ENCODE measurements at places on chromosomes 3 and 15.

DNA sequence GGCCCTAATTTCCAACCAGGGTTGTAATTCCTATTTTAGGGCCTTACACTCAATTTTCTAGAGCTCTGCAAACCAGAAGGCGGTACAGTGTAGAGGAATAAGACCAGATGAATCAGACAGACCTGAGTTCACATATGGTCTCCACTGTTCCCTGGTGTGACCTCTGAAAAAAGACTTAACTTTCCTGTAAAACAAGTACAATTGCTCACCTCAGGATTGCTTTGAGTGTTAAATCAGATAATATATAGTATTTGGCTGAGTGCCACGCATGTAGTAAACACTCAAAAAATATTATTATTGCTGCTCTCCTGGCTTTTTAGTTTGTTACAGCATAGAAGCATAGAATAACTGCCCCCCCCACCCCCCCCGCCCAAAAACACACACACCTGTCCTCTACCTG lies 51.0 kb upstream of the STT3B start:
- DNase-seq, result no peak

- DNase-seq, result no peak
Observed at GRCh38 chr3:94524102-94524919, 461.4 kb downstream of the NSUN3 start.

GRCh38 chr3:184261270-184261853 lies at the start of gene CAMK2N2:
Gene CAMK2N2 (minus strand): TSS chr3:184261553. CDS start chr3:184261285, 268 bp downstream.
- peak; percentile 83 for DNase-seq

DNA sequence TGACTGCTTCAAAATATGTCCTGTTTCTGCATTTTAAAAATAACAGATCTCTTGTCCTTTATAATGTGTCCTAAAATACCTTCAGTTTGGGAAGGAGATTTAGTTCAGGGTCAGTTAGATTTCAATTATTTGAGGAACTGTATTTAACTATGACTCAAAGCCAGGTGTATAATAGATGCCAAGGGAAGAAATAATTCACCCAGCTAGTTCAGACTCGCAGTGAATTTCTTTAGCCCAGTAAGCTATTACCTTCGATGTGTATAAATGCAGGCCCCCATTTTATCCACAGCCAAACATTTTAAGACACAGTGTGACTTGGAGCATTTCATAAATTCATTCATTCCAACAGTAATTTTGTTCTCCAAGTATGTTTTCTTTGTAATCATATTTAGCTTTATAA lies 458.0 kb downstream of the ZNF385D start:
- DNase-seq, result no peak

DNA sequence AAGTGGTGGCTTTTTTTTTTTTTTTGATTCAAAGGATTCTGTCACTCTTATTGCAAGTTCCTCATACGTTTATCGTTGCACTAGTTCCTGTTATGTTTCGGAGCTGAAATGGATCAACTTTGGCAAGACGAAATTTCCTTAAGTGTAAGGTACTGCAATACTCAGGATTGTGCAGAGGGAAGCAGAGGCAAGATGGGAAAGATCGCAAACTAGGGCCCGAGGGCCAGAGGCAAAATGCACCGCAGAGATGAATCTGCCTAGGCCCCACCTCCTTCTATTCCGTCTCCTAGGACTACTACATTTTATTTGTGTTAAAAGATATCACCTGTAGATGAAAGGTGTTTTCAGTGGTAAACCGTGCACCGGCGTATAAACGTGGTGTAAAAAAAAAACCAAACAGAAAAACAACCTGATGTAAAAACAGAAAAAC lies 331 bp downstream of the RNU6-1 start:
- no peak for DNase-seq

DNA sequence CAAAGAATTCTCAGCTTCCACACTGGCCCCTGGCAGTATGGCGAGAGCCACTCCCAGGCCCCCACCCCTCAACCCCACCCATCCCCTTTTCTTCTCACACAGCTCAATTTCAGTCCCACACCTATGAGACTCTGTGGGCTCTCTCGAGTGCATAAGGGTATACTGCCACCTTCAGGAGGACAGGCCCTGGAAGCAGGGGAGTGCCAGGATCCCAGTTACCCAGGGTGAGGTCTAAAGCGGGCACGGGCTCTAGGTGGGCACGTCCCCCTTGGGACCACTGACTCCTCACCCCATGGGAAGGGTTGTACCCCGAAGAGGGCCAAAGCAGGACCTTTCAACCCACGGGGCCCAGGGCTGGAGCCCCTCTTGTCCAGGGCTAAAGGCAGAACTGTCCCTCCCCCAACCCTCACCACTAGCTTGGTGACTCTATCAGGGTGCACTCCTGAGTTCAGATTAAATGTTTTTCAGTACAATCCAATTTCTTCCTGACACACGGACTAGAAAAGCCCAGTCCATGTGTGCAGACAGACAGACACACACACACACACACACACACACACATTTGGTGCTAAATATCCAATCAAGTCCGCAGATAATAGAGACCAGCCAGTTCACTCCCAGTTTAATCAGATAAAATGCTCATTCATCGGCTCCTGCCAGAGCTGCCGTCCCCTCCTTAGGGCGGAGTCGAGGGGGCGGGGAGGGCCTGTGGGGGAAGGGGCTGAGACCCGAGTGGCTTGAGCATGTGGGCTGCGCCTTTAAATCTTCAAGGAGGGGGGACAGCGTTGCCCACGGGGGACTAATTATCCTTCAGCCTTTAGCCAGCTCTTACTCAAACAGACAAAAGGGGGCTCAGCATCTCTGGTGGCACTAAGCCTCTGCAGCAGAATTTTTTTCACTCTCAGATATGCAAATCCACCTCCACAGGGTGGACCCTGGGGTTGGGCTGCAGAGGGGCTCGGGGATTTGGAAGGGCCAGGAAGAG lies 59.3 kb downstream of the CYP11A1 start:
- peak; percentile 80 for DNase-seq

GRCh38 chr3:134486577-134487041 lies 752 bp downstream of the CEP63 start:
- no peak for DNase-seq

GRCh38 chr3:3998140-3998922 lies 199.1 kb downstream of the LRRN1 start:
- DNase-seq, result peak; percentile 15

GRCh38 chr3:49602877-49603411 lies 48.7 kb downstream of the BSN start:
- no peak for DNase-seq

GRCh38 chr3:177162742-177163141 lies 34.5 kb downstream of the TBL1XR1 start:
- no peak for DNase-seq

- DNase-seq, result no peak
Observed at GRCh38 chr15:66323312-66323928, 30.1 kb downstream of the DIS3L start.

- DNase-seq, result no peak
Observed at GRCh38 chr15:75030023-75030413, 6.6 kb downstream of the PPCDC start.

- DNase-seq, result no peak
Observed at GRCh38 chr3:126907557-126907956, 75.4 kb upstream of the PLXNA1 start.

DNA sequence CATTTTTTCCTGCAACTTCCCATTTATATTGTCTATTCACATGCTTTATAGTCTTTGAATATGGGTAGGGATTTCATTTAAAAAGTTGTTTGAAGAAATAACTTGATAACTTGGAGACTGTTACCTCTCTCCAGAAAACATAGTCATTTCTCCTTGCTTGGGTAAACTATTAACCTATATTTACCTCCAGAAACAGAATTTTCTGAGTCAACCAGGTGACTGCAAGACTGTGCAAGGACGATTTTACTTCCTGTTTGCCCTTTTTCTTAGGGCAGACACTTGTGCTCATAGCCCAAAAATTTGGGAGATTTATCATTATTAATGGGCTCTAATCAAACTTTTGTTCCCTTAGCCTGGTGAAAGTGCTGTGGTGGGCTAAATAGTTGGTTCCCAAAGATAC lies 14.3 kb upstream of the MOBP start:
- DNase-seq, result no peak

GRCh38 chr3:151357463-151357850 lies 27.1 kb downstream of the P2RY12 start:
- no peak for DNase-seq

DNA sequence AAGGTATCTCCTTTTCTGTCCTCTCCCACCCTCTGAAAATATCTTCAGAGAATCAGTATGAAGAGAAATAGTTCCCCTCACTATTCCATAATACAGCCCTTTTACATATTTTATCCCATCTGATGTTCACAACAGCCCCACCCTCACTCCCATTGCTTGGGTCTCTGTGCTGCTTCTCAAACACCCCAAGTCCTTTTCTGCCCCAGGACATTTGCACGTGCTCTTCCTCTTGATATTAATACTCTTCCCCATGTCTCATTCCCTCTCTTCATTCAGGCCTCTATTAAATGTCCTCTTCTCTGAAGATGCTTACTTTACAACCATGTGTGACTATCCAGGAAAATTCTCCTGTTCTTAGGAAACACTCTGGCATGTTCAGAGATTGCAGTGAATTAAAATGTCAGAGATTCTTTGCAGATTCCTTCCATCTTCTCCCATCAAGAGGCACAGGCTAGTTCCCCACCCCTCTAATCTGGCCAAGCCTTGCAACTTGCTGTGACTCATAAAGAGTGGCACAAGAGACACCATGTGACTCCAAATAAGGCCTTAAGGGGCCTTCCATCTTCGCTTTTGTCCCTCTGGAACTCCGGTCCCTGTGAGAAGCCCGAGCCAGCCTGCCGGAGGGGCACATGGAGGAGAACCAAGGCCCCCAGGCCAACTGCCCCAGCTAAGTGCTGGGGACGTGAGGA lies 128.5 kb downstream of the CHSY1 start:
- DNase-seq, result no peak

DNA sequence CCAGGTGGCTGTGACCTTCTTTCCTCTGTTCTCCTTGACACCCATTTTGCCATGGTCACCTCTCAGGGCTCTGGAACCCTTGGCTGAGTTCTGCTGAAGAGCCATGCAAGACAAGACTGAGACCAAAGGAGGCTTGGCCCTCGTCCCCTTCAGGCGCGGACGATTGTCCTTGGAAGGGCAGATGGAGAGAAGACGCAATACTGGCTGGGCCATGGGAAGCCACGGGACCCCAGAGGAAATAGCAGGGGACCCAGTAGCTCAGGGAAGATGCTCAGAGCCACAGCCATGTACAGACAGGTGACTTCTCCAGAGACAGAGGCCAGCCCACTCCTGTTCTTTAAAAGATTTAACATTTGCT lies 125.6 kb downstream of the SMAD6 start:
- no peak for DNase-seq

GRCh38 chr3:152780553-152780952 lies 54.4 kb upstream of the P2RY1 start:
- no peak for DNase-seq

DNA sequence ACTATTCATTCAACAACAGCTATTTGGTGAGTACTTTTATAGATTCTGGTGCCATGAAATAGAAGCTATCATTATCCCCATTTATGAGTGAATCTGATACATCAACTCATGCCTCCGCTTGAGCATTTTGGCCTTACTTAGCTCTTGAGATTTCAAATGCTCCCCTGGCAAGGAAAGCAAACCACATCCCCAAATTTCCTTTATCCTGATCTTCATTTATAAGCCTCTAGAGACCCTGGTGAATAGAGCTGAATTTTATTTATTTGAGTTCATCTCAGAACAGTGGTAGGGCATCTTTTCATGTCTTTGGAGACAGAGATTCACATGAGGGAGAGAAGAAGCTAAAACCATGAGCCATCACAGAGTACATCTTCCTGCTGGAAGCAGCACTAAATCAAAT lies 317.2 kb downstream of the SLC9A9 start:
- no peak for DNase-seq

- DNase-seq, result no peak
Observed at GRCh38 chr3:180414157-180414556, 187.8 kb upstream of the TTC14 start.

DNA sequence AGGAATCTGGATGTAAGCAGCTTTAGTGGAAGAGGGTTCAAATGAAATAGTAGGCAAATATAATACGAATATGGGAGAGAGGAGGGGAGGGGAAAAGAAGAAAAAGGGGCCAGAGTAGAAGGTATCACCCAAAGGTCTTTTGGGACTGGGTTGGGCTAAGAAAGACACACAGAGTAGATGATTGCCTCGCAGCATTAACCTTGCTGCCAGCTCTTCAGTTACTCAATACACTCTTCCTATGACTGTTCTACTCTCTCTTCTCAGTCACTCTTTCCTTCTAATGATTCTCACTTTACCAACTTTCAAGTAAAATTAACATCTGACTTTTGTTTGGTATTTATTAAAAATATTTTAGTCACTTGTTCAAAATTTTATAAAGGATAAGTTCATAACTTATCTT lies 52.8 kb downstream of the CLASP2 start:
- no peak for DNase-seq

- no peak for DNase-seq
Observed at GRCh38 chr3:116350119-116350733, 95.1 kb downstream of the LSAMP start.

DNA sequence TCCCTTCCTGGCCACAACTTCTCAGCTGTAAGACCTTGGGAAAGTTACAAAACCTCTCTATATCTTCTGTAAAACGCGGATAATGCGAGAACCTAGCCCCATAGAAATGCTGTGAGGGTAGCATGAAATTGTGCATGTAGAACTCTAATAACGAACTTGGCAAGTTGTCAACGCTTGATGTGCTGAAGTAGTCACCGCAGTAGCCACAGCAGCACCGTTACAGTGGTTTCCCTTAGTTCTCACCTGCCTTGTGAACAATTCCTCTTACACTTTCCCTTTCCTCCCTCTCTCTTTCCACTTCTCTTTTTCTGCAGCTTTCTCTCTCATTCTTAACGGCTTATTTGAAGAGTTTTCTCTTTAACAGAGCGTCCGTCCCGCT lies 447 bp upstream of the SHQ1 start:
- DNase-seq, result no peak

- no peak for DNase-seq
Observed at GRCh38 chr3:121975702-121976302, 46.2 kb downstream of the ILDR1 start.

DNA sequence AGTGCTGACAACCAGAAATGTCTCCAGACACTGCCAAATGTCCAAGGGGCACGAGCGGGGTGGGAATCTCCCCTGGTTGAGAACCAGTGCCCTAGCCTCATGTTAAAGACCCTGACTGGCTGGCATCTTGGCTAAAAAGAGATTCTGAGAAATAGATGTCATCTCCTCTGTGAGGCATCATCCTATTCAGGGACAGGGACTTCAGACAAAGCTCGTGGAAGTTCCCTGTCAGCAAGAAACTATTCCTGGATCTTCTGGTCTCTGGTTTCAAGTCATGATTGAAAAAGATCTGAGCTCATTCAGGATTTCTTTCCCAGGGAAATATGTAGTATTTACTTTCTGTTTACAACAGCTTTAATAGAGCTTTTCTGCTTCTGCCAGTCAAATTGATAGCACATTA lies 10.8 kb downstream of the WDR5B start:
- no peak for DNase-seq

DNA sequence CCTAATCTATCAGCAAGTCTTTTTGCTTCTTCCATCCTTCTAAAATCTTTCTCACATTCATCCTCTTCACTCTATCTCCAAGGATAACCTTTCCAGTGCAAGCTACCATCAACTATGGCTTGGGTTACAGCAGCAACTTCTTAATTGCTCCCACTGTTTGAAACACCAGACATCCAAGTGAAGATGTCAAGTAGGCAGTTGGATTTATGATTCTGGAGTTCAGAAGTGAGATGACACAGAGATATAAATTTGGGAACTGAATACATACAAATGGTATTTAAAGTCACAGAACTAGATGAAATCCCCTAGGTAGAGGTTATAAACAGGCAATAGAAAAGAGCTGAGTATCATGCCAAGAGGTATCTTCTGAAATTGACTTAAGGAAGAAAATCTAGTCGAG lies 3.7 kb downstream of the UBR1 start:
- no peak for DNase-seq

Data from NCI-H1092 (cell line).